ENCODE measurements at places on chromosomes 6 and 20. TPM values are rescaled to one million over a fixed set of nuclear protein-coding genes. Genes with fewer than 3 reads are reported as not detected.

DNA sequence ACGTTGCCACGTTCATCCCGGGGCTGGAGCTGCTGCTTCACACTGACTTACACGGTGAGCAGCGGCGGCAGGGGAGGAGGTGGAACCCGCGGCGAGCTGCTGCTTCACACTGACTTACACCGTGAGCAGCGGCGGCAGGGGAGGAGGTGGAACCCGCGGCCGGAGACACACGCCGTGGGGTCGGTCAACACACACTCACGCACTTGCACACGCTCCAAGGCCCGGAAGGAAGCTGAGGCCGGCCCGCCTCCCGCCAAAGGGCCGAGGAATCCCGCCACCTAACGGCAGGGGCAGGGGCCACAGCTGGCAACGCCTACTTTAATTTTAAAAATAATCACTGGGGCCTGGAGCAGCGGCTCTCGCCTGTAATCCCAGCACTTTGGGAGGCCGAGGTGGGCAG lies 94.4 kb upstream of the FOXC1 start:
- DNase-seq = no peak

- DNase-seq = no peak
Observed at GRCh38 chr6:52691718-52692117, 20.8 kb downstream of the TMEM14A start.

GRCh38 chr6:13702809-13703302 lies 8.8 kb downstream of the RANBP9 start:
- DNase-seq = no peak

- DNase-seq = peak; percentile 63
Observed at GRCh38 chr6:130896249-130896648, 69.0 kb downstream of the SMLR1 start.

DNA sequence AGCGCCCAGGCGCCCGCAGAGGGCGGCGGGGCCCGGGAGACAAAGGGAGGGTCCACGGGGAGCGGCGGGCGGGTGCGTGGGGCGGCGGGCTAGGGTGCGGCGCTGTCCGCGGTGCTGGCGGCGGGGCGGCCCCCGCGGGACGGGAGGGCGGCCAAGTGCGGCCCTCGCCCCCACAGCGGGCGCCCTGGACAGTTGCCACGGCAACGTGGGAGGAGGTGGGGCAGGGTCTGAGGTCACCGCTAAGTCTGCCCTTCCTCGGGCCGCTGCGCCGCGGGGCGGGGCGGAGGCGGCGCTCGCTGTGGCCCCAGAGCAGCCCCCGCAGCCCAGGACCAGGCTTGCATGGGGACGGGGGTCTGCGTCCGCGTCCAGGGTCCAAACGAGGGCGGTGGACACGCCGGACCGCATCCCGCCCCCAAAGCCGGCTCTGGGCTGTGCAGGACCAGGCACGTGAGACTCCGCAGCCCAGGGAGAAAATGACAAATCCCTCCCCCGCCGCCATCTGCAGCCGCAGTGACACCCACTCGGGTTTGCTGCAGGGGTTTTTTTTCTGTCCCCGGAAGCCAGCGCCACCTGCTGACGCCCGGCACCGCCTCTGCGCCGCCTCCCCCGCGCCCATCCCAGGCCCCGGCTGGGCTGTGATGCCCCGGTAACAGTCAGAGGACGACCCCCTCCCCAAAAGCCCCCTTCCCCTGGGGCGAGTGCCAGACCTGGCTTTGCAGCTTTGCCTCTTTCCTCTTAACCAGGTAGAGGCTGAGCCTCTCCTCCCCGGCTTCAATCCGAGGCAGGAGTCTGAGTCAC lies 36.8 kb downstream of the YTHDF1 start:
- no peak for DNase-seq

GRCh38 chr6:168332020-168332419 lies 12.4 kb upstream of the DACT2 start:
- DNase-seq = no peak

DNA sequence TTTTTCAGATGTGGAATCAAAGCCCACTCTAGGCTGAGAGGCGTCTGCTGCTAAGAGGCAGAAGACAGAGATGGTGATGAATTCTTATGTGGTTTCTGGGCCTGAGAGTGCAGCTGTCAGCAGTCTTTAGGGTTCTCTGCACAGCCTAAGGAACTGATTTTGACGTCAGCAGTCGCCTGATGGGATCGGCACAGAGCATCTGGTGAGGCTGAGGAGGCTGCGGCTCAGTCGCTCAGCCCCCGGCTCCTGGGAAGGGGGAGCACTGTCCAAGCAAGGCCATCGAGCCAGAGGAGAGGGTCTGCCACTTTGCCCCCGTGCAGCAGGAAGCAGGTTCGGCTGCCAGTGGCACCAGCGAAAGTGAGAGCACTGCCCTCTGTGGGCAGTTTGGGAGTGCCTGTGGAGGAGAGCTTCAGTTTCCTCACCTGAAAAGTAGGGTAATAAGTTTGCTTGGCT lies 92.5 kb downstream of the TCP11 start:
- DNase-seq = no peak

DNA sequence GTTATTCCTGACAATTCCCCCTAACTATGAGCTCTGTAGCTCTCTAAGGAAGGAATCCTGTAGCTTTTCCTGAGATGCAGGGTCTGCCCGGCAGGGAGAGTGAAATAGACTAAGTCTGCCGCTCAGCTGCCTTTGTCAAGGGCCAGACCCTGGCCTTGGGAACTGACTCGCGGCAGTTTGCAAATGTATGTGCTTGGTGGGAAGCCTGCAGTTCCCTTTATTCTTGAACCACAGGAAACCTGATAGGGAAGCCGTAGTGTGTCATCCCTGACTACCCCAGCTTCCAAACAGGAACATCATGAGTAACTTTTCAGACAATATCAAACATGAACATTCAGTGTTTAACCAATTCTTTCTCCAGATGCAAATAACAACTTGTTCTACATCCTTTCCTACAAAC lies 78.7 kb upstream of the IFNGR1 start:
- no peak for DNase-seq

DNA sequence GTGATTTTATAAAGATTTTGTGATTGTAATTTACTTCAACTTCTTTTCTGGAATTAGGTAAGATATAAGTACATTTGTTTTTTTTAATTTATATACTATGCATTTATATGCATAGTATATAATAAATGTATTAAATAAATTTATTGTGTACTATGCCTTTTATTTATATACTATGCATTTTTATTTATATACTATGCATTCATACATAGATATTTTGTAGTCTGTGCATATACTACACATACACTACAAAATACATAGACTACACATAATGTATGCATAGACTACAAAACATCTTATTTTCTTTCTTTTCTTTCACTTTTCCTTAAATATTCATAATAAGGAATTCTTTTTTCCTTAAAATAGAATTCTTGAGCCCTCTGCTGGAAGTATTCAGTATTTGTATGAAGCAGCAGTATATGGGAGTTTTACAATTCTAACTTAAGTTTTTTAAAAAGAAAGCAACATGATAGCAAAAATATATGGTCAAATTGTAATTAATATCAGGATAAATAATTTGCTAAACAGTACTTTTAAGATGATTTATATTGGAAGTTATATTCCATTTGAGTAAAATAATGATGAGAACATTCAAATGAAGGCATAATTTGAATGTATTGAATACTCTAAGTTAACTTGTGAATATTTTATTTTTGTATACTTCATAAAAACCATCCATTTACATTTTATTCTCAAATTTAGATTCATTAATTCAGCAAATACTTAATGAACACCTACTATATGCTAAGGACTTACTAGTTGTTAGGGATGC lies 129.3 kb downstream of the KLHL32 start:
- no peak for DNase-seq

- no peak for DNase-seq
Observed at GRCh38 chr6:156585859-156586258, 191.3 kb upstream of the ARID1B start.

GRCh38 chr6:109449795-109450673 lies 5.5 kb downstream of the MICAL1 start:
- no peak for DNase-seq

- no peak for DNase-seq
Observed at GRCh38 chr6:141199074-141199473, 933.7 kb upstream of the GJE1 start.

DNA sequence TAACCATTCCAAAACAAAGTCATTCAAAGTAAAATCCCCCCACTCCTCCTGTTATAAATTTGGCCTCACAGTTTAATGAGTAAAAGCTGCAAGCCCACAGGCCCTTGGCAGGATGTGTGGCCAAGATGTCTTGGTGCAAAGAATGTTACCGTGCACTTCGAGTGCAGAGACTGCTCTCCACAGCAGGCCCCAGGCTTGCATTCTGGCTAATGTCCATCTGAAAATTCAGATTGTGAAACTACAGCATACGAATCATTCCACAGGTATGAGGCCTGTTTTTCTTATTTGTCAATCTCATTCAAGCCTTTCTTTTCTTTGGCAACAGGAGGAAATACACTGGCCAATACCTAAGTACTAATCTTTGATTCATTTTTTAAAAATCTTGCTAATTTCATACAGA lies 7.1 kb downstream of the RPS6KA2 start:
- DNase-seq = peak; percentile 87

DNA sequence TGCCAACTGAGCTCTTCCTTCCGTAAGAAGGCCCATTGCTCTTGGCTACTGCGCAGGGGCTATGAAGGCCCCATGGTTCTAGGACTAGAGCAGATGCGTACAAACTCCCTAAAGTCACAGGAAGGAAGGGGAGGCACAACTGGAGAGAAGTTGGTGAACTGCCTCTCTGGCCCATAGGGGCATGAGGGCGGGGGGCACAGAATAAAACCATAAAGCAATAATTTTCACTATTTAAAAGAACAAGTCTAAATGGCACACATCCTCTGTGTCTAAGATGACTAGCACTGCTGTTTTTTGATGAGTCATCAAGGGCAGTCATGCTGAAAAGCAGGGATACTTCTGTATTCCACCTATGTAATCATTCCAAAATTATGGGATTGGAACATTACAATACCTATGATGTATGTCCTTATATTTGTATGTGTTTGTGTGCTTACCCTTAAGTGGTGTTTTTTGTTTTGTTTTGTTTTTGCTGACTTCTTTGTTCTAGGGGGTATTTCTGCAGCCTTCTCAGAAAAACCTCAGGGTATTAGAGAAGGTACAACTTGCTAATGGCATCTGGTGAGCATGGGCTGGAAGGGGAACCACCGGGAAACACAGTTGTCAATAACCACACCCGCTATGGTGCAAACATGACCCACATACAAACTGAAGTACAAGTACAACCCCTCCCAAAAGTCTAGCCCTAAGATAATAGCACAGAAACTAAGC lies 36.9 kb downstream of the B4GALT5 start:
- peak; percentile 61 for DNase-seq

- no peak for DNase-seq
Observed at GRCh38 chr6:165245287-165245686, 64.1 kb downstream of the C6orf118 start.

GRCh38 chr20:11980263-11980662 lies 62.6 kb downstream of the BTBD3 start:
- no peak for DNase-seq

- DNase-seq = peak; percentile 53
Observed at GRCh38 chr20:8043687-8044282, 24.2 kb upstream of the TMX4 start.

DNA sequence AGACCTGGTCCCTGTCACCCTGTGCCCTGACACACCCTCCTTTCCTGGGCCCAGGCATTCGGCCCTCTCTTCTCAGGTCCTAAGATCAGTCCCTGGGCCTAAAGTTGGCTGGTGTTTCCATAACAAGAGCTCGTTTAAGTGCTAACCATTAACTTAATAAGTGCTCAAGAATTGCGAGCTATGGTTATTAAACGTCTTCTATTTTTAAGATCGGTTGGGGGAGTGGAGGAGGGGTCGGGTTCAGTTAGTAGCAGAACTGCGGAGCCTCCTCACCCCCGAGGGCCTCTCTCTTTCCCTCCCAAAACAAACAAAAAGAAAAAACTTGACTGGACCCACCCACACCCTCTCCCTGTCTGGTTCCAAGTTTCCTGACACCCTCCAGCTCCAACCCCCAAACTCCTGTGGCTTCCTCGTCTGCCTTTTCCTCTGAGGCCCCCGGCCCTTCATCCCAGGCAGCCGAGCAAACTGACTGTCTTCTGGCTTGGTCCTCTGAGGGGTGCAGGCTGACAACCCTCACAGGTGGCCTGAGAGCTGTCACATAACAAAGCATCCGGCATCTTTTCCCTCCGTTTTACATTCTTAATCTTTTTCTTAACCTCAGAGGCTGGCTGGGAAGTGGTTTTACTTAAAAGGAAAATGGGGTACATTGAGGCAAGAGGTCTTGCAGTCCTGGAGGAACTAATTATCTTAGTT lies 2.0 kb downstream of the STK35 start:
- no peak for DNase-seq

GRCh38 chr6:166996406-166996805 lies 2.8 kb upstream of the CEP43 start:
- peak; percentile 4 for DNase-seq

DNA sequence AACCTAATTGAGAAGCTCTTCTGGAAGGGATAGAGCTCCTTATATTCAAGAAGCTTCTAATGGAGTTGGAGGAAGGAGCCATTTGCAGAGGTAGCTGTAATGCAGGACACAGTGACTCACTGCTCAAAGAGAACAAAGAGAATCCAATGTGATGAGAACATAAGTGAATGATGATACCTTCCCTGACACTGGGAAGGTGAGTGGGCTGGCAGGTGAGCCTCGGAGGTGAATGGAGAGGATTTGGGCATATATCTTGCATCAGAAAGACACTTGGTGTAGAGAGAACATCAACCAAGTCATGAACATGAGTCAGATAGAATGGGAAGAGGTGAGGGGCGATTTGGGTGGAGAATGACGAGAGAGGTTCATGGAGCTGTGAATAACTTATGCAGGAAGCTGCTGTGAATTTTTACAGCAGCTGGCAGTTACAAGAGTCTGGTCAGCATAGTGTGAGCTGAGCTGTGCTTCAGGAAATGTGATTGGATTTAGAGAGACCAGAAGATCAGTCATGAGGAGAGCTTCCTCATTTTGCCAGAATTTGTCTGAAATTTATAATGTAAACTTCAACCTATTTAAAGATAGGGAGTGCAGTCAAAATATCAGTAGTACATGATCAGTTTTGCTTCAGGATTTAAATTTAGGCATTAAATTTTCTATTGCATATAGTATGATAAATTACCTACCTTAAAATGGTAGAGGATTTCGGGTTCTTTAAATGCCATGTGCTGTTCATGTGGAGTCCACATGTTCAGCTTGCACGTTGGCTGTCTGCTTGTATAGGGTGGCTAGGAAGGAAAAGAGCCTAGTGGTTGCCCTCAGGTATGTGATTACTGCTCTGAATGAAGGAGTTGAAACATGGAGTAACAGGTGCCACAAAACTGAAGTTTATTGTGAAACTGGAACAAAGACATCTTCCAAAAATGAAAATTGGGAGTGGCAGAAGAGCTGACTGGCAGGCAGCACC lies 59.2 kb upstream of the KIF25 start:
- DNase-seq = peak; percentile 89

NRSN1 gene
- not detected for total RNA-seq

HLA-DPB1 gene
- total RNA-seq = 9.2 TPM

SLA2 gene
- total RNA-seq = not detected

PACSIN1 gene
- not detected for total RNA-seq

REPS1 gene
- 39.5 TPM for total RNA-seq

ZBTB46 gene
- total RNA-seq = 0.35 TPM

PSORS1C1 gene
- total RNA-seq = 38.8 TPM

Measured in mammary epithelial cell (primary cell).